ENCODE measurements at places on chromosomes 12 and 14.

GRCh38 chr12:43550831-43551271 lies 1.2 kb downstream of the ADAMTS20 start:
- no peak for DNase-seq

GRCh38 chr14:91496790-91497189 lies 13.3 kb downstream of the PPP4R3A start:
- no peak for DNase-seq

DNA sequence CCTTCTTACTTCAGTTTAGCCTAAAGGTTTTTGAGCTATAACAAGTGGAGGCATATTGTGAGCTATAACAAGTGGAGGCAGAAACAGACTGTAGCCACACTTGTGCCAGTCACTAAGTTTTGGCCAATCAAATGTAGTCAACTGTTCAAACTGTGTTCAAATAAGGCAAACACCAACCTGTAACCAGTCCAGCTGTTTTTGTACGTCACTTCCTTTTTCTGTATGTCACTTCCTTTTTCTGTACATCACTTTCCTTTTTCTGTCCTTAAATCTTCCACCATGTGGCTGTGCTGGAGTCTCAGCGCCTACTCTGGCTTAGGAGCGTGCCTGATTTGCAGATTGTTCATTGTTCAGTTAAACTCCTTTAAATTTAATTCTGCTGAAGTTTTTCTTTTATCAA lies 79.7 kb downstream of the FUT8 start:
- DNase-seq = no peak

DNA sequence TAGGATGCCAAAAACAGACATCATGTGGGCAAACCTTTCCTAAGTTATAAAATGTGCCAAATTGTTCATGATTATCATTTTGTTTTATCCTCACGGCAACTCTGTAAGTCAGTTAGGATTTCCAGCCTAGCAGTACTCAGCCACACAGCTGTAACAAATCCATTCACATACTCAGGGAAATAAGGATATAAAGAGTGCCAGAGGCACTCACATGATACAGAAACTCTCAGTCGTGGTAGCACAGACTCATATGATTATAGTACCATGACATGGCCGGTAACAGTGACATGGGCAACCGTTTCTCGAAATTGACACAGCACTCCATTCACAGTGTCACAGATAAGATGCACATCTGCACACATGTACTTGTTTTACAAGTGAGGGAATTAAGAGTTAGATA lies 344.2 kb downstream of the LRIG3 start:
- DNase-seq = no peak

- DNase-seq = no peak
Measured at GRCh38 chr12:43348221-43348620, 203.8 kb downstream of the ADAMTS20 start.
